ENCODE measurements at places on chromosomes 16 and 17. TPM values are rescaled to one million over a fixed set of nuclear protein-coding genes. Genes with fewer than 3 reads are reported as not detected.

DNA sequence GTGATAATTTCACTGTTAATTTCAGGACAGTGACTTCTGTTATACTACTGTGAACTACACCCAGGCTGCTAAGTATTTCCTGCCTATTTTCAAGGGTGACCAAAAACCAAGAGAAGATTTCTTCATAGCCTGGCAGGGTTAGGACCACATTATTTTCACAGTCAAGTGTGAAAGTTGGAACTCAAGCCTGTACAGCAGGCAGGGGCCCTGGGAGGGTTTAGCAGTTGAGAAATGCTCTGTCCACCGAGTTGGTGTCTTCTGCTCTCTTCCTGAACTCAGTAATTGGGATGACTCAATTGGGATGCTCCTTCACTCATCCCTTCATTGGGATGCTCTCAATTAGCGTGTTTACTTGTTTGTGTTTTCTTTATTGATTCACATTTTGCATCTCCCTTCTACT lies 347.3 kb upstream of the CDH11 start:
- DNase-seq: no peak

Gene SNF8
- 141 TPM for total RNA-seq

DNA sequence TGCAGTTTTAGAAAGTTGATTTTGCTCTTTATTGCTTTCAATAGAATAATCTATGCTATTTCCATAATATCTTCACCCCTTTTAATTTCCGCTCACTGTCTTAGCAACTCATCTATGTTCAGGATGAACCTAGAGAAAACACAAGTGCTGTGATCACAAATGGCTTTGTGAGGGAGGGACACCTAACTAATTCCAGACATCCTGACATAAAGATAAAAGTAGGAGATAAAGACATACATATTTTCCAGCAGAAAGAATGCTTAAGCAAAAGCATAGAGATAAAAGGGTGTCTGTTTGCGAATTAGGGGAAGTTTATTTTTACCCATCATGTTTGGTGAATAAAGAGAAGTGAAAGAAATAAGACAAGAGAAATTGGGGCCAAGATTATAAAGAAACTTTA lies 254.2 kb downstream of the KCNJ2 start:
- no peak for DNase-seq

DNA sequence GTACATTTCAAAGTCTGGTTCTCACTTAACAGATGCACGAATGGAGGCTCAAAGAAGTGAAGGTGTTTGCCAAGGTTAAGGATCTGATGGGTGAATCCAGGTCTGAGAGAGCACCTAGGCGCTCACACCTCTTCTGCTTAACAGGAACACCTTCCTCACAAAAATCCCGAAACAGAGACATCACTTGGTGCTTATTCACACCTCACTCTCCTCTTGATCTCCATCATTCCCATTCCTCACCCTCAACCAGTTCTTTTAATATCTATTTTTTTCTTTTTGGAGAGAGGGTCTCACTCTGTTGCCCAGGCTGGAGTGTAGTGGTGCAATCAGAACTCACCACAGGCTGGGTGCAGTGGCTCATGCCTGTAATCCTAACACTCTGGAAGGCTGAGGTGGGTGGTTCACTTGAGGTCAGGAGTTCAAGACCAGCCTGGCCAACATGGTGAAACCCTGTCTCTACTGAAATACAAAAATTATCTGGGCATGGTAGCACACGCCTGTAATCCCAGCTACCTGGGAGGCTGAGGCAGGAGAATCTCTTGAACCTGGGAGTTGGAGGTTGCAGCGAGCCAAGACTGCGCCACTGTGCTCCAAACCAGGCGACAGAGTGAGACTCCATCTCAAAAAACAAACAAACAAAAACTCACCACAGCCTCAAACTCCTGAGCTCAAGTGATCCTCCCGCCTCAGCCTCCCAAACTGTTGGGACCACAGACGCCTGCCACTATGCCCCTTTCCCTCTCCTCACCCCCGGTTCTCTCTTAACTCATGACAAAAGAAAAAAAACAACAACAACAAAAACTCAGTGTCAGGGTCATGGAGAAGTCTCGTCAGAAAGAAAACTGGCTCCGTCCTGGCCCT lies 15.1 kb downstream of the CRYM start:
- no peak for DNase-seq

Gene KRT15
- total RNA-seq: 15.9 TPM

Gene NACA2
- total RNA-seq: not detected

DNA sequence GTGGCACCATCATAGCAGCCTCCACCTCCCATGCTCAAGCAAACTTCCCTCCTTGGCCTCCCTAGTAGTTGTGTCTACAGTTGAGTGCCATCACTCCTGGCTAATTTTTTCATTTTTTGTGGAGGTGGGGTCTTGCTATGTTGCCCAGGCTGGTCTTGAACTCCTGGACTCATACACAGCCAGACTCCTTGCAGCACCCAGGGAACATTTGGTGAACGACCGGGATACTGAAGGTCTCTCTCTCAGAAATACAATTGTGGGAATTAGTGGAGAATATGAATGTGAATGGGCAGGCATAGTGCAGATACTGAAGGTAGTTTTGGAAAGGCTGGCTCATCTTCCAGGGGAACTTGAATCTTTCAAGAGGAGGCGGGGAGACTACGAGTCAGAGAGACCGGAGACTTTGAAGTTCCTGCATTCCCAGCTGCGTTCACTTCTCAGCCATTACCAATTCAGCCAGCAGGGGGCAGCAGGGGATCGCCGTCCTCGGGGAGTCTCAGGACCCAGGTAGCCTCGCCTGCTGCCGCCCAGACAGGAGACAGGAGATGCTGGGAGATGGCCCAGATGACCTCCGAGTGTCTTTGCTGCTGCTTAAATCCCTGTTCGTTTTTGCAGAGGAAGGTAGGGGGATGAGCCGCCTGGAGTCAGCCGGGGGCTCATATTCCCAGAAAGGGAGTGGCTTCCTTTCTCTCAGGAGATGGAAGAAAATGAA lies 68.6 kb downstream of the HAPSTR1 start:
- DNase-seq: peak; percentile 83

DNA sequence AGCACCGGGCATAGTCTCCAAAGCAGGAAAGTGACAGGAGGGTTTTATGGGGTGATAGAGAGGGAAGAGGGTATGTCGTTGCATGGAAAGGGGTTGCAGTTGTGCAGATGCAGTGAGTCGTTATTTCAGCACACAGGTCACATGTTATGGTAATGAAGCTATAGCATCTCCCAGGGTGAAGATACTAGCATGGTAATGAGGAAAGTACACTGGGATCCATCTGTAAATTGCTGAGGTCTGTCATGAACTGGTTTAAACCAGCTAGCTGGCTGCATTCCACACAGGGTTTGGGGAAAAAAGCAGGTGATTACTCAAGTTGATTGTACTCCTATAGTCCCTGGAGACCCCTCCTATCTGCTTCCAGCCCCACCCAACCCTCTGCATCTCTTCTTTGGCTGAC lies 11.7 kb downstream of the COX11 start:
- DNase-seq: no peak

Gene MT1M
- total RNA-seq: not detected

DNA sequence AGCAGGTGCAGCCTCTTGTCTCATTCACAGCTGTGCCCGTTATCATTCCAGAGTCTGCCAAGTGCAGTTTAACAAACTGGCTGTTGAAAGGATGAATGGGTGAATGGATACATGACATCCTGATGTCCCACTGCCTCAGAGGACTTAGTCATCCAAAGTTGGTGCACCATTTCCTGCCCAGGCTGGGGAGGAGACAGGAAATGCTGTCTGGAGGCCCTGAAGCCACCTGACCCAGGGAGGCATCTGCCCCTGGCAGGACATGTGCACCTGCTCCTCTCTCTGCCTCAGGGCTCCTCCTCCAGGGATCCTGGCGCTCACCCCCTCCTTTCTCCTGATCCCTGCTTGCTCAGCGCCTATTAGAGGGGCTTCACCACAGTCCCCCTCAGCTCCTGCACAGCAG lies 1.8 kb upstream of the CD300C start:
- no peak for DNase-seq

Gene ADAP2
- total RNA-seq: 0.08 TPM

GRCh38 chr17:10879190-10879836 lies 41.4 kb upstream of the PIRT start:
- DNase-seq: peak; percentile 12

GRCh38 chr17:1872254-1872653 lies 42.4 kb downstream of the RPA1 start:
- DNase-seq: no peak

DNA sequence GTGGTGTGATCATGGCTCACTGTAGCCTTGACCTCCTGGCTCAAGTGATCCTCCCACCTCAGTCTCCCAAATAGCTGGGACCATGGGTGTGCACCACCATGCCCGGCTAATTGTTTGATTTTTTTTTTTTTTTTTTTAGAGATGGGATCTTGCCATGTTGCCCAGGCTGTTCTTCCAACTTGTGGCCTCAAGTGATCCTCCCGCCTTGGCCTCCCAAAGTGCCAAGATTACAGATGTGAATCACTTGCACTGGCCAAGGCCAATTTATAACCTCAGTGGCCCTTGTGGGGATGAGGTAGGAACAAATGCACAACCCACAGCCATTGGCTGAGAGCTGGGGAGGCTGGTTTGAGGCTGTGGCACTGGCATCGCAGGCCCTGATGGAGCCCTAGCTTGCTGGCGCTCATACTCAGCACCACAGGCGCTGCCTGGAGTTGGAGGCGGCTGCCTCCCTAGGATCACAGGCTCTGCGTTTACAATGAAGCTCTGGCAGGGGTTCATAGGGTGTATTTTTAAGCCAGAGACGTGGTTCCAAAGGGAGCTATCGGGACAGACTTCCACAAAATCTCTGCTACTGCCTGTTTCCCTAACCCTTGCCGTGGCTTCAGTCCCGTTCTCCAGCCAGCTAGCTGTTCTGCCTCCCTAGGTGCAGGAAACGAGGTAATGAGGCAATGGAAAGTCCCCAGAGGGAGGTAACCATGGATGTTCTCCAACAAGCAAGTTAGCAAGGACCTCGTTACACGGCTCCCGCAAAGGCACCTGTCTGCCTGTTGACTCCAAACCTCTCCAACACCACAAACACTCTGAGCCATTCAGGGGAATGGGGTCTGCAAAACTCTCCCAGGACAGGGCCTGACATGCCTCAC lies 2.9 kb downstream of the ABCA3 start:
- DNase-seq: no peak

- no peak for DNase-seq
These were observed 95.9 kb downstream of the METRNL start for GRCh38 chr17:83175119-83175821.

GRCh38 chr17:61410141-61411010 lies 10.7 kb downstream of the TBX2 start:
- no peak for DNase-seq

Gene SLC46A1
- total RNA-seq: 5.1 TPM

Gene MYH13
- total RNA-seq: not detected

Gene ABCC11
- total RNA-seq: not detected

GRCh38 chr17:19460700-19461099 lies 49.7 kb downstream of the RNF112 start:
- no peak for DNase-seq

Gene CTRL
- total RNA-seq: 2.2 TPM

Gene C16orf54
- total RNA-seq: 0.05 TPM

GRCh38 chr17:279776-280175 lies 72.8 kb downstream of the RPH3AL start:
- DNase-seq: no peak

DNA sequence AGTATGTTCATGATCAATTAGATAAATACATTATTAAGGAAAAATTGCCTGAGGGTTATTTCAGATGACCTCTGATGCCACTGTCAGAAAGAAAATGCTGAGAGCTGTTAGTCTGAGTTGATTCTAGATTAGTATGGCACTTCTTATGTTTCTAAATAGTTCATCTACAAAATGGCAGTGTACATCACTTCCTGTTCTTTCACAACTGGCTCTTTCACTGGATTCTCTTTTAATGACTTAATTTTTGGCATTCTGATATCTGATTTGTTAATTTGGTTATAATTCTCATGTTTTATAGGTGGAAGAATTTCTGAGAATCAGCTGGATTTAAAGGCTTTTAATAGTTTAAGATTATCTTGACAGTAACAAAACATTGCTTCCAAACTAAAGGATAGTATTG lies 3.3 kb downstream of the TAOK1 start:
- DNase-seq: no peak

Gene BEAN1
- total RNA-seq: not detected
